Panc1 (cell line): ENCODE measurements at places on chromosomes 5 and 9. TPM values are rescaled to one million over a fixed set of nuclear protein-coding genes. Genes with fewer than 3 reads are reported as not detected.

DNA sequence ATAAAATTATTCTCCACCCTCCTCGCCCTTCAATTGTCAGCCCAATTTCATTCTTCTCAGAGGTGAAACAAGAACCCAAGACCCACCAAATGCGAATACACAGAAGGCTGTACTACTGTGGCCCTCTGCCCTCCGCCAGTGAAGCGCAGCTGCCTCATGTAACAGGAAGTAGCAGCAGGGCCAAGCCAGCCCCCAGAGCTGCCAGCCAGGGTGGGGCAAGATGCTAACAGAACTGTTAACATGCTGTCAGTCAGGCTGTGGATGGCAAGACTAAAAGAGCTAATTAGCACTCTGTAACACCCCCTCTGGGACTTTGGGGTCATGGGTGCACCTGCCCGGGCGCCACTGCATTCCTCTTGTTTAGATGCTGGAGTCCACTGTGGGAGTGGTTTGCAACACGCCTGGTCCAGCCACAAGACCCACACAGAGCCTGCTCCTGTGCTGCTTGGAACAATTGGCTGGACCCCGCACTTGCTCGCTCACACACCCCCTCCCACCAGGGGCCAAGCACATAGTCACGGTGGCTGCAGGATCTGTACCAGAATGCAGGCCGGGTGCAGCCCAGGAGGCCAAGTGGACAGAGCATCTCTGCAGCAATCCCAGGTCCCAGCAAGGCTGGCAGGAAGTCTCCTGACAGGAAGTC, 14.5 kb upstream of the HEXB start:
- no peak for DNase-seq

DNA sequence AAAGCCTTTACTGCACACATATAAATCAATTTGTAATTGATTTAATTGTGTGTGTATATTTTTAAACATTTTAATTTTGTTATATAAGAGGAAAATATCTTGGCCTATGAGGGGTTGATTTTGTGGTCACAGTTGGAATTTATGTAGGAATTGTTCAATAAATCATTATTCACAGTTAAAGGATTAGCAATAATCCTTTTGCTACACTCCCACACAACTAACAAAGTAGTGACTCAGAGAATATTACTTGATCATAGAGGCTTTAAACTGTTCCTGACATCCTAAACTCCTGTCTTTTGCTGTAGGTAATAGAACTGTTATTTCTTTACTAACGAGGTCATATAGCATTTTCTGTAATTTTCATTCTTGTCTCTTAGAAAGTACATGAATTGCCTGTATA, 95.5 kb downstream of the ZCCHC7 start:
- DNase-seq = no peak

- no peak for DNase-seq
Measured at GRCh38 chr5:155066886-155067595, 53.5 kb downstream of the KIF4B start.

DNA sequence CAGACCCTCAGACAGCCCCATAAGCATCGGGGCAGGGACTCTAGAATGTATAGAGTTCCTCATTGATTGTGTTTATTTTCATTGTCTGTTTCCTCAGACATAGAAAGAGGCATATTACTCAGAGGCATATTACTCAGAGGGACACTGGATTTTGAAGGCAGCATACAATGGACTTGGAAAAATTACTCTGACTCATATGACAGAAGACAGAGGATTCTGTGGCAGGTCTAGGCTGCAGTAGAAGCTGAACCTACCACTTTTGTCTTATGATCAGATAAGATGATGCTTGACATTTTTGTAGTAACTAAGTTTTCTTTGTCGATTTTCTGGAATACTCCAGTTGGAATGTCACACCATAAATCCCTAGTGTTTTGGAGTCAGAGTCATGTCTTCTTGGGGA, 105.2 kb downstream of the ST8SIA4 start:
- no peak for DNase-seq

DNA sequence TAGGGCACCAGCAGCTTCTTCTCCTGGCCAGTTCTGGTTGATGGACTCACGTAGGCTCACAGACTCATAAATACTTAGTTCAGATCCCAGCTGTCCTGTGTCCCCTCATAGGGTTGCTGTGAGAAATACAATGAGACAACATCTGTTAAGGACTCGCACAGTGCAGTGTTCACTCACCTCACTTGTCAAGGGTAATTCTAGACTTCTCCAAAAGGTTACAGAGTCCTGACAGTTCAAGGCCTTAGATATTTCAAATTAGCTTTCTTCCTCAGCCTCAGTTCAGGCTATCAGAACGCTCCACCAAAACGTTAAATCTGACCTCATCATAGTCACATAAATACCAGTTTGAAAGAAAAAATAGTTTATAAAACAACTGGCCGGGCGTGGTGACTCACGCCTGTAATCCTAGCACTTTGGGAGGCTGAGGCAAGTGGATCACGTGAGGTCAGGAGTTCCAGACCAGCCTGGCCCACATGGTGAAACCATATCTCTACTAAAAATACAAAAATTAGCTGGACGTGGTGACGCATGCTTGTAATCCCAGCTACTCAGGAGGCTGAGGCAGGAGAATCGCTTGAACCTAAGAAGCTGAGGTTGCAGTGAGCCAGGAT, 106.3 kb downstream of the UGCG start:
- DNase-seq = no peak

- DNase-seq = no peak
Measured at GRCh38 chr5:146766013-146766412, 112.5 kb downstream of the PPP2R2B start.

DNA sequence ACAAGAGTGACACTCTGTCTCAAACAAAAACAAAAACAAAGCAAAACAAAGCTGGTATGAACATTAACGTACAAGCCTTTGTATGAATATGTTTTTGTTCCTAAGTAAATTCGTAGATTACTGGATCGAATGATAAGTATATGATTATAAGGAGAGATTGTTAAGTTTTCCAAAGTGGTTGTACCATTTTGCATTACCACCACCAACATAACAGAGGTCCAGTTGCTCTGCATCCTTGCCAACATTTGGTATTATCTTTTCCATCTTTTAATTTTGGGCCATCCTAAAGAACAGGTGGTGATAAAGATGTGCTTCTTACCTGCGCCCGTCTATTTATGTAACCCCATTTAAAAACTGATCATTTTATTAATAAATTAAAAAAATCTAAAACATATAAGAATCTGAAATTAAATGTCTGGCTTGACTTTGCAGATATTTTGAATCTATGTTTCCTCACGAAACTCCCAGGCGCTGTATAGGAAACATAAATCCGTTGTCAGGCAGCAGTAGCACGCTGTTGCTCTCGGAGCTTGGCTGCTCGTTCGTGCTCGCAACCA, 593 bp upstream of the NAA35 start:
- DNase-seq = no peak

- no peak for DNase-seq
Measured at GRCh38 chr5:143025971-143026370, 255.8 kb downstream of the ARHGAP26 start.

The ORM2 gene
- total RNA-seq = 0.77 TPM

The PCDHGA12 gene
- 0.21 TPM for total RNA-seq

The DAB2IP gene
- 18.4 TPM for total RNA-seq

The TAF11L4 gene
- total RNA-seq = not detected
